ENCODE measurements at places on chromosomes 4 and X. TPM values are rescaled to one million over a fixed set of nuclear protein-coding genes. Genes with fewer than 3 reads are reported as not detected.
A peak's percentile ranks its signal among the peaks of the same experiment; 100 is the strongest.

VCX3B gene
- not detected for total RNA-seq

GPRASP1 gene
- total RNA-seq, result 51.4 TPM

DNA sequence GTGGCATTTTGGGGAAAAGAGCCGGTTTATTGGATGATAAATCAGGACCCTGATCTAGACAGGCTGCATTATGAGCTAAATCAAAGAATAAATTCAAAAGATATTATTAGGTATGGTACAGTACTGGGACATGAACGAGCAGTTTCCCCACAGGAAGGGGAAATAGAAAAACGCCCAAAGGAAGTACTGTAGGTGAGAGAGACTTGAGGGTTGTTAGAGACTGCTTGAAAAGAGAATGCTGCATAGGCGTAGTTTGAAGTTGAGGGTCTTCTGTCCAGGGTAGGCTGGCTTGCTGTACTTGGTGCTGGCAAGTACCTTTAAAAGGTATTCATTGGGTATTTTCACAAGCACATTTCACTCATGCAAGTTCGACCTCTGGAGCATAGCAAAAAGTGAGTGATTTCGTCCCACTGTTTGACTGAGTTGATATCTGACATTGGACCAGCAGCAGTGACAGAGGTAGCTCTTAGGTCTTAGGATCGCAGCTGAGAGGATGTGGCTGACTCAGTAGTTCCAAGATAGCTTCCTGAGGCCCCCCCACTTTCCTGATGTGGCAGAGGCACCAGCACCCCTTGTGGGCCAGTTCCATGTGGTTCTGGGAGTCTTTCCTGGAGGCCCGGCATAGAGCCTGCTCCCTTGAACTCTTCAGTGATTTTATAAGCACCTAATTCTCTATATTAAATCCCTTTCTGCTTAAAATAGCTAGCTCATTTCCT, 64.3 kb downstream of the TMEM131L start:
- DNase-seq, result no peak

DNA sequence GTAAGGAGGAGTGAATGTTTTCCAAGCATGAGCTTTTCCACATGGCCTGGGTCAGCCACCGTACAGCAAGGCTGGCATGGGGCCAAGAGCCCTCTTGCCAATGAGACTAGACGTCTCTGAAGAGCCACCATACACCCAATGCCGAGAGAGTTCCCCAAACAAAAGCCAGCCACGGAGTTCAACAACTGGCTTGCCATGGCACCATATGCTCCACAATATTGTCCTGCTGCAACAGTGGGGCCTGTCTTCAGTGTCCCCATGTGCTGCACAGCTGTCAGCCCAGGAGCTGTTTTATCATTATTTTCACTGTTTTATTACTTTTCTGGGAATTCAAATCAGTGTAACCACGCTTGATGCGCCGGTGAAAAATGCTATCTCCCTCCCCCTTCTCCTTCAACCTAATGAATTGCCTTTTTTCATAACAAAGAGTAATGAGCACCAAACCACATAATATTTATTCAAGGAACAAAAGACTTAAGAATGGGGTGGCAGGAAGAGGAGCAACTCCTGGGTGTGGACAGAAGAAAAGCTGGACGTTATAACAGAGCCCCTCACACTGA, 18.4 kb downstream of the MAML3 start:
- no peak for DNase-seq

- no peak for DNase-seq
Observed at GRCh38 chr4:74822603-74823002, 28.3 kb upstream of the BTC start.

DNA sequence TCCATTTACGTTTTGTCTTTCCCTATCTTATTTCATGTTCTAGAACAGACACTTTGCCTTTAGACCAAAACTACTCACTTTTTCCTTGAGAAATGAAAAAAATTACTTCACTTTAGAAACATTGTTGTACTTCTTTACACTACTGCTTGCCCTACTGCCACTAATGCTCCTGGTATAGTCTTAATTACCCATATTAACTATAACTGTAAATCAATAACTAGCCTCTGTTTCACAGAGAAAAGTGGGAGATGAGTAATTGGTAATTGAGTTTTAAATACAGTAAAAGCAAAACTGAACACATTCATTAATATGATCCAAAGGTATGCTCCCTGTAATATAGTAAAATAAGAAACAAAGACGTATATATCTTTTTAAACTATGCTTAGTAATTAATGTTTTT, 111.1 kb upstream of the JADE1 start:
- DNase-seq, result no peak

DNA sequence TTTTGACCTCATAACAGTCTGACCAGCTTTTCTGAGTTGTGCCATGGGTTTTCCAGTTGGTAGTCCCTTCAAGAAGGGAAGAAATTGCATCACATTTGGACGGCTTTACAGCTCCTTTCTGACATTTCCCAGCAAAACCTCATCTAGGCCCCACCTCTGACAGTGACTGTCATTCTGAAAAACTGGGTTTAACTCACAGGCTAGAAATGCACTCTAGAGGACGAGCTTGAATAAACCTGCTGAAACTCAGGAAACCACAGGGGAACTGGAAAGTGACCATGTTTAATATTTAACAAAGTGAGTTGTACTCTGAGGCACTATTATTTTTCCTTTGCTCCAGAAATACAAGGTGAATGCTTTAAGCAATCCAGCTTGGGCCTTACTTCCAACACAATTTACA, 434.3 kb upstream of the RASGEF1B start:
- no peak for DNase-seq

DNA sequence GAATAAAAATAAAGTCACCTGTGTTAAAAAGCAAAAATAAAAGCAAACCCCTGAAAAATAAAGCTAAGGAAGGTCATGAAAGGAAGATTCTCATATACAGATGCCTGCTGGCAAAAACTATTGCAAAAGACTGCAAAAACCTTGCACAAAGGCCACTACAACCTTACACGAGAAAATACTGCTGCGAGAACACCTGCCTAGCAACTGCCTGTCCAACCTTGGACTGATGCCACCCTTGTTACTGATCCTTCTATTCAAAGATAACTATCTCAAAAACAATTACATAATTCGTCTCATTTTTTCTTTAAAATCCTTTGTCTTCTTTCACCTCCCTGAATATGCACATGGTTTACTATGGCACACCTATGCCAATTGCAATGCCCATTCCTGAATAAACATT, 49.6 kb downstream of the SLC2A9 start:
- DNase-seq, result no peak

DNA sequence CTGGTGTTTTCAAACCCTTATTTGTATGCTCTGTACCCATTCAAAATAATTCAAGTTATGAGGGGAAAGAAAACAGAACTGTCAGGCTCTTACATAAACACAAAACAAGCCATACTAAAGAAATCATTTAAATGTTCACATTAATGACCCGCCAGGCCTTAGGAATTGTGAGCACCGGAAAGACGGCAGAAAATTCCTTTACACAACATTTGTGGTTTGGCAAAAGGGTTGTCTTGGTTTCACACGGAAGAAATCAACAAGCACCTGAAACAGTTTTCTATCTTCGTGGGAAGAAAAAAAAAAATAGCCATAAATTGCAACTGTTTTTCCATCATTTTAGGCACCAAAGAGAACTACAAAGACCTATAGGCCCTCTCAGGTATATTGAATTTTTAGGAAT, 188.5 kb upstream of the FTHL17 start:
- no peak for DNase-seq

- DNase-seq, result no peak
Observed at GRCh38 chr4:15390494-15390893, 37.3 kb upstream of the C1QTNF7 start.

GRCh38 chr4:86512631-86513030, 81.5 kb upstream of the PTPN13 start:
- DNase-seq, result no peak

- DNase-seq, result peak; percentile 17
Observed at GRCh38 chrX:120294651-120295050, 16.6 kb downstream of the TMEM255A start.

All from CD4-positive, alpha-beta memory T cell (primary cell).